ENCODE measurements at places on chromosomes 7 and 10.

- no peak for DNase-seq
Measured at GRCh38 chr7:140276001-140276400, 99.2 kb upstream of the KDM7A start.

- no peak for DNase-seq
Measured at GRCh38 chr7:77455321-77455720, 39.2 kb upstream of the GSAP start.

DNA sequence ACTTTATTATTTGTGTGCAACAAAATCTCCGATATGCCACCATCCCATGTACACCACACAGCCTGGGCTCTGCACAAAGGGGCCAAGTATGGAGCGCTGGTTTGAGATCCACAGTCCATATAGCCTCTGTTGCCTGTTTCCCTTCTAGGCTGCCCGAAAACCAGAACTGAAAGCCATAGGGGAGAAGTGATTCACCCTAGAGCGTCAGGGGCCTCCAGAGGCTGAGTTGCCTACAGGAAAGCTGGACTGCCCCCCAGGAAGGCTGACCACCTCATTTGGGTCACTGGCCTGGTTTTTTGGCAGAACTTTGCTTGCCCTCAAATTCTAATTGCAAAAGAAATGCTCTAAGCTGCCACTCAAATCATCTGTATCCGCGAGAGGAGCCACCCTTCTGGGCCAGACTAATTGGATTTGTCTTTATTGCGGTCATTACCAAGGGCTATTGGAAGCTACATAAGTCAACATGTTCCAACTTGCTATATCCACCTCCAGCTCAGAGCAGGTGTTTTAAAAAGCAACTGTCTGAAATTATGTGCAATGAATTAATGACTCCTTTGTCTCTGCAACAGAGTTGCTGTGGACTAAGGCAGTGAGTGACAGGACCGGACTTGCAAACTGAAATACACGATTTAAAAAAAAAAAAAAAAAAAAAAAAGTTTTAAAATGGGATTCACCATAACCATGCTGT, 28.3 kb upstream of the FRMD4A start:
- DNase-seq, result no peak

DNA sequence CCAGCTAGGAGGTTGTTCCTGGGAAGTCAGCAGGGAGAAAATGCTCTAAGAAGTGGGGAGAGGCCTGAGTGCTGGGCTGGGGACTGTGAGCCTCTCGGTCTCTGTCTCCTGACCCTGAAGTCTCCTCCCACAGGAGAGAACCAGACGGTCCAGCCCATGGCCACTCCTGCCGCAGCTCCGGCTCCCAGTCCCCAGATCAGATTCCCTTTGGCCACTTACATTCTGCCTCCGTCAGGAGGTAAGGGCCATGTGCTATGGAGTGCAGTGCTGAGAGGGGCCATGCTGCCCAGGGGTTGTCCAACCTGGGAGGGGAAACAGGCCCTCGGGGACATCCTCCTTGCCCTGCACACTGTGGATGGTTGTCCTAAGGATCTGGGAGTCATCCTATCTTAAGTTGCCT, 21.3 kb upstream of the ZNF467 start:
- no peak for DNase-seq

Measured in stimulated activated CD4-positive, alpha-beta T cell treated with anti-CD3 and anti-CD28 coated beads, Interleukin-4, amount 100 ng/mL, for 1 hour (primary cell).